ENCODE measurements at places on chromosomes 7 and 10. TPM values are rescaled to one million over a fixed set of nuclear protein-coding genes. Genes with fewer than 3 reads are reported as not detected.

Gene LMOD2
- polyA plus RNA-seq, result 317 TPM

Gene NCAPG2
- 16.2 TPM for polyA plus RNA-seq

Gene TMEM139
- 0.97 TPM for polyA plus RNA-seq

Gene GJD4
- 3.2 TPM for polyA plus RNA-seq

Gene CUTC
- 22.0 TPM for polyA plus RNA-seq

Gene FZD8
- polyA plus RNA-seq, result 21.9 TPM

Gene SUN3
- not detected for polyA plus RNA-seq

Gene MYPN
- polyA plus RNA-seq, result 119 TPM

Gene MMP21
- polyA plus RNA-seq, result 0.34 TPM

Gene IFIT1B
- polyA plus RNA-seq, result 0.23 TPM

Gene GDF10
- polyA plus RNA-seq, result not detected

Gene ABCB1
- not detected for polyA plus RNA-seq

Gene C10orf95
- polyA plus RNA-seq, result not detected

Gene TNKS2
- 42.4 TPM for polyA plus RNA-seq

Gene GNAT3
- polyA plus RNA-seq, result not detected

Gene ELAPOR2
- 8.7 TPM for polyA plus RNA-seq

Gene LDB3
- polyA plus RNA-seq, result 831 TPM

Data from muscle of arm (tissue), 14 donors.